CD4-positive, alpha-beta T cell treated with Interleukin-12 subunit alpha and Interleukin-12 subunit beta, for 1 hour (primary cell): ENCODE measurements at places on chromosomes 16 and 17.

DNA sequence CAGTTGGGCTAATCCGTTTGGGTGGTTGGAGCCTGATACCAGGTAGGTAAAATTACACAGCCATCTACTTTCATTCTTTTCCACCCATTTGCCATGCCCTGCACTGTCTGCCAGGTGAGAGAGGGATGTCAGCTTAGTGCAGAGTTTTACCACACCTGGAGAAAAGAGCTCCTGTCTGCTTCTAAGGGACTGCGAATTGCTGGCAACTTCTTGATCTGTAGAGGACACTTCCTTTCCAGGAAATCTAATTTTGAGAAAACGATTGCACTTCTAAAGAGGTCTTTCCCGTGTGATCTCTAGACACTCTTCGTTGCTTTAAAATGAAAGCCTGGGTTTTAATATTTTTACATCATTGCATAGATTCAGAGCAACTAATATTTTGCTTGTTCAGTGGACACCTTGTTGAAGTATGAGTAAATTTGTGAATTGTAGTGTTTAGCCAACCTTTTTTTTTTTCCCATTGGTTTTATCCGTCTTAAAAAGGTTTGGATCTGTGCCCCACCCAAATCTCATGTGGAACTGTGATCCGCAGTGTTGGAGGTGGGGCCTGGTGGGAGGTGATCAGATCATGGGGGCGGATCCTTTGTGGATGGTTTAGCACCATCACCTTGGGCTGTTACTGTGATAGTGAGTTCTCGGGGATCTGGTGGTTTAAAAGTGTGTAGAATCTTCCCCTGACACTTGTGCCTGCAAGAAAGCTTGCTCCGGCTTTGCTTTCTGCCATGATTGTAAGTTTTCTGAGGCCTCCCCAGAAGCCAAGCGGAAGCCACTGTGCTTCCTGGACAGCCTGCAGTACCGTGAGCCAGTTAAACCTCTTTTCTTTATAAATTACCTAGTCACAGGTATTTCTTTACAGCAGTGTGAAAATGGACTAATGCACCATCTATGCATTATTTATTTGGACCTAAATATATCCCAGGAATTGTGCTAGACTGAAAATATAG lies 104.6 kb downstream of the PRKCA start:
- DNase-seq: no peak

DNA sequence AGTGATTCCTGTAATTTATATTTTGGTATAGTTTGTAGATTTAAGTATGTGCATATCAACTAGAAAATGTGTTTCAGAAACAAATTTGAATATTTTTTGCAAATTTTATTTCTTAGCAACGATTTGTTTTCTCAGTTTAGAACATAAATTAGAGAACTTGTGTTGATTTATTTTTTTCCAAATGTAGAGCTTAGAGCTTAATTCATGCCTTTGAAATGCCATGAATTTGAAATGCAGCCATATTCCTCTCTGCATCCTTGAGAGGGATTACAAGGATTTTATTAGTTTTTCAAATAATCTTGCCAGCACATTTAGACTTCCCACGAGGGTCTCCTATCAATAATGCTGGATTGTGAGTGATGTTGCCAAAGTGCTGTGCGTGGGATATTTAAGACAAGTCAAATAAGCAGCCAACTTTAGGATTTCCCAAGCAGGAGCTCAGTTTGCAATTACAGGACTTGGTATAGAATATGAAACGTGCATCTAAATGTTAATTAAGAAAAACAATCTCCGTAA lies 6.7 kb upstream of the SMPD3 start:
- no peak for DNase-seq

- no peak for DNase-seq
These were observed 15.3 kb upstream of the CHP2 start for GRCh38 chr16:23739516-23739915.

GRCh38 chr17:45138911-45139532 lies 3.5 kb downstream of the ACBD4 start:
- DNase-seq: no peak
